ENCODE measurements at places on chromosomes 2 and 18.
A peak's percentile ranks its signal among the peaks of the same experiment; 100 is the strongest.

DNA sequence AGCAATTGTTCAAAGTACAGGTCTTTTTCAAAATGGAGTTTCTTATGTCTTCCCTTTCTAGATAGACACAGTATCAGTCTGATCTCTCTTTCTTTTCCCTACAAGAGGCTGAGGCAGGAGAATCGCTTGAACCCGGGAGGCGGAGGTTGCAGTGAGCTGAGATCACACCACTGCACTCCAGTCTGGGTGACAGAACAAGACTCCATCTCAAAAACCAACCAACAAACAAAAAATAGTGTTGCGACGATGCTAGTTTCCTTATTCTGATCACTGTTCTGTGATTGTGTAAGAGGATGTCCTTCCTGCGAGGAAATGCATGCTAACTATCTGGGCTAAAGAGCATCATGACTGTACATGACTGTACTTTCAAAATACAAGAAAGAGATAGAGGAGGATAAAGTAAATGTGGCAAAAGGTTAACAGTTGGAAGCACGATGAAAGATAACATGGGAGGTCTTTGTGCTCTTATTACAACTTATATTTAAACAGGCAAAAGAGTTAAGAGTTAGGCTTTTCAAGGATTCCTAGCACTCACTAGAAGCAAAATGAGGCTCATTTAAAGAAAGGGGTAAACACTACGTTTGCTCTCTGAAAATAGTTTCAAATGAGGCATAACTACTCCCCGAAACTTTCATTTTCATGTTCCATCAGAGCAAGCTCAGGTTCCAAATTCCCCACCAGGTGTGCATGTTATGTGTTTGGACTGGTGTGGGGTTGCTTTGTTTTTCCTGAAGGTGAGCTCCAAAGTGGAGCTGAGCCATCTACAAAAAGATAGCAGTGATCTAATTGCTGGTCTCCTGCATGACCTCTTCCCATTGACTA is 23.8 kb downstream of the SOWAHC start:
- no peak for DNase-seq

GRCh38 chr2:46114996-46115395 is 182.2 kb upstream of the EPAS1 start:
- no peak for DNase-seq

- no peak for DNase-seq
Observed at GRCh38 chr2:106167067-106167466, 27.0 kb downstream of the UXS1 start.

DNA sequence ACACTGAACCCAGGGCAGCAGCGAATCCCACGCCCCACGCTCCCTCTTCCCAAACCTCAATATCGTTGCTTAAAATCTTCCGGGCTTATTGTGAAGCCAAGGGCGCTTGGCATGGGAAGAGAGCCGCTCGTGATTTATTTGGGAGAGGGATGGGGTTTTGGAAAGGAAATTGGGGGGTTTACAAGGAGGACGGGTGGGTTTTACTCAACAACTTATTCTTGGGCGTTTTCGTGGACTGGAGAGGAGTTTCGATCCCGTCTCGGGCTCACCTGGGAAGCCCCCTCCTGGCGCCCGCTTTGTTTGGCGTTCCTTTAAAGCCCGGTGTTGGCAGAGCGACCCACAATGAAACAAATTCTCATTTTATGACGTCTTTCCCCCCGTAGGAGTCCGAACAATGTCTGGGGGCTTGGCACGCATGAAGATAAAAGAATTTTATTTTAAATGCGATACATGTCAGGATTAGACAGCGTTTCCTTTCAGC is 135.3 kb downstream of the INSIG2 start:
- peak; percentile 32 for DNase-seq

DNA sequence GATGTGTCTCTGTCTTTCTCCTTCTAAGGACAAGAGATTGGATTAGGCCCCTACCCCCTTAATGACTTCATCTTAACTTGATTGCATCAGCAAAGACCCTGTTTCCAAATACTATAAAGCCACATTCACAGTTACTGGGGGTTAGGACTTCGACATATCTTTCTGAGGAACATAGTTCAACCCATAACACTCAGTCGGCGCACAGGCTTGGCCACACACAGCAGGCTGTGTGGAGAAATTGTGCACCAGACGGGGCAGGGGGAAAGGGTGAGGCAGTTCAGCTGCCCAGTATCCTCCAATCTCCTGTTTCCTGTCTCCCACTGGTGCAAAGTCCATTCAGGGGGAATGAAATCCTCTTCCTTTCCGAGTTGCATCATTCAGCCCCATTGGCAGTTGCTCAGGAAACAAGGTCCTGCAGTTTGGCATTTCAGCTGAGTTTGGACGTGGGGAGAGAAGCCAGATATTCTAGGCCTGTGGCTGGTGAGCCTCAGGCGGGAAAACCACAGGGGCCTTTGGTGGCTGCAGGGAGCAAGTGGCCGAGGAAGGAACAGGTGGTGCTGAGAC is 9.4 kb upstream of the RAPGEF4 start:
- peak; percentile 32 for DNase-seq

DNA sequence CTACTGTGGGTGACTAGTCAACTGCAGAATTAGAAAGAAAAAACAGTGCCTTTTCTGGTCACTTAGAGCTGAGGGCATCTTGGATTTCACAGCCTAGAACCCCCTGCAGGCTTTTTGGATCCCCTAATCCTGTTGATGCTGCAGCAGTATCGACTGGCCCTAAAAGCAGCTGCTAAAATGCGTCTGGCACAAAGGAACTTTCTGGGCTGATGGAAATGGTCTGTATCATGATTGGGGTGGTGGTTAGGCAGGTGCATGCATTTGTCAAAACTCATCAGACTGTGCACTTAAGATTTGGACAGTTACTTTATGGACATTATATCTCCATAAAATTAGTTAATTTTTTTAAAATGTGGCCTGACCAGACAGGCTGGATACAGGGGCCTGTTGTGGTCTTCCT is 149.8 kb downstream of the KLHL29 start:
- no peak for DNase-seq

- DNase-seq, result no peak
Observed at GRCh38 chr2:108220942-108221541, 18.7 kb upstream of the SULT1C3 start.

GRCh38 chr2:108571286-108571685 is 37.0 kb downstream of the LIMS1 start:
- no peak for DNase-seq

- peak; percentile 58 for DNase-seq
Observed at GRCh38 chr18:68406761-68407160, 308.1 kb downstream of the TMX3 start.

DNA sequence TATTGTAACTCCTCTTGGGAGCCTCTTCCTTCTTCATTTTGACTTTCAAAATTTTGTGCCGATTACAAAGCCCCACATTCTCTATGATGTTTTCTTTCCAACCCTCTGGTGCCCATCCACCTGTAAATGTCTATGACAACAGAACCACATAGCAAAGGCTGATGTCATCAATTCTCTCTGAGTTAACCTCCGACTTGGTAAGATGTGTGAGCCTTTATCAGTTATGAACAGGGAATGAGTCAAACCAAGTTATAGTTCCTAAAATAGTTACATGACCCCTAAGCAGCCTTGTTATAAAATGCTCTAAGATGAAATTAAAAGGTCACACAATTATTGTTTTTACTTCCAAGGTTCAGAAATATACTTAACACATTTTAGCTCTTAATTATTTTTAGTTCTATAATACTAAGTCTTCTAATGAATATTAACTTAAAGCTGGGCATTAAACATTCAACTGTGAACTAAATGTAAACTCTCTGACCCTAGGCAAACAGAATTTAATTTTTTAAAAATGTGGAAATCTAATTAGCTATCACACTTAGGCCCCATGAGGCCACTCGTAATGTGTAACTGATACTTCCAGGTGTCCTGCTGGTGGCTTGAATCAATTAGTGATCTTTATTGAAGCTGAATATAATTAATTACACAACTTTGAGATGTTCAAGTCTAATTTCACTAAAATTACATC is 102.3 kb upstream of the CYRIA start:
- DNase-seq, result no peak

DNA sequence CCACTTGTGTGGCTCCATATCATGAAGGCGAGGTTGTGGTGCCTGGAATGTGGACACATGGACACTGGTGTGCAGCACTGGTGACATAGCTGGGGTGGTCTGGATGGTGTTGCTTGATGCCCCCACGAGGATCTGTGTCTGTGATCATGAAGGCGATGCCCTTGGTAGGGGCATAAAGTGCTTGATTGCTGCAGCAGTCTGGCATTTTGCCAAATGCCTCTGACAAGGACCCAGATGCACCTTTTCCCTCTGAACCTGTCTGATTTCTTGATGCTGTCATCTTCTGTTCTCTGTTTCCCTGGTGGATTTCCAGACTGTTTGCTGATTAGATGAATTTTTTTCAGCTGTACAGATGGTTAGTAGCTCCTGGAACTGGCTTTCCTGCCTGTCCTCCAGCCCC is 752.0 kb upstream of the HS6ST1 start:
- no peak for DNase-seq

- peak; percentile 39 for DNase-seq
Observed at GRCh38 chr2:234565201-234565600, 68.3 kb upstream of the ARL4C start.

All from fibroblast of skin of abdomen (primary cell).